ENCODE measurements at places on chromosomes 12 and 14. TPM values are rescaled to one million over a fixed set of nuclear protein-coding genes. Genes with fewer than 3 reads are reported as not detected.
A peak's percentile ranks its signal among the peaks of the same experiment; 100 is the strongest.

Gene HEATR5A
- 21.5 TPM for total RNA-seq

- DNase-seq: no peak
These were observed 175.8 kb upstream of the BCL2L14 start for GRCh38 chr12:11894890-11895289.

DNA sequence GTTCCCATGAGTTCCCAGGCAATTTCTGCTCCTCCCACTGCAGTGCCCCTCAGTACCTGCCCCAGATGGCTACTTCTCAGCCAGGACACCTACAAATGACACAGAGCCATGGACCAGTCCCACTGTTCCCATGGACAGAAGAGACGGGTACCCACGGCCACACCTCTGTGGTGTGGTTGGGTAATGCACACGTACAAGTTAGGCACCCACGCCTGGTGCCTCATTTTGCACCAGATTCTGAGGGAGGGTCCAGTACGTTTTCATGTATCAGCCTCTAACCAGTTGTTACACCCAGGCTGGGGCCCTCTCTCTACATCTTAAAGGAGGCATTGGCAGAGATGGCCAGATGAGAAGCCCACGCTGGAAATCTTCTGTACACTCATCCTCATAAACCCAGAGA, 114.0 kb downstream of the DICER1 start:
- no peak for DNase-seq

- DNase-seq: peak; percentile 61
These were observed 260.5 kb downstream of the NEDD1 start for GRCh38 chr12:97167598-97167997.

GRCh38 chr12:58361056-58361455, 419.7 kb downstream of the ATP23 start:
- no peak for DNase-seq

GRCh38 chr14:24481622-24482324, 26.3 kb downstream of the CMA1 start:
- peak; percentile 44 for DNase-seq
